ENCODE measurements at places on chromosomes 12 and 14.
A peak's percentile ranks its signal among the peaks of the same experiment; 100 is the strongest.

GRCh38 chr12:114898159-114898558 is 214.2 kb upstream of the TBX3 start:
- no peak for DNase-seq

DNA sequence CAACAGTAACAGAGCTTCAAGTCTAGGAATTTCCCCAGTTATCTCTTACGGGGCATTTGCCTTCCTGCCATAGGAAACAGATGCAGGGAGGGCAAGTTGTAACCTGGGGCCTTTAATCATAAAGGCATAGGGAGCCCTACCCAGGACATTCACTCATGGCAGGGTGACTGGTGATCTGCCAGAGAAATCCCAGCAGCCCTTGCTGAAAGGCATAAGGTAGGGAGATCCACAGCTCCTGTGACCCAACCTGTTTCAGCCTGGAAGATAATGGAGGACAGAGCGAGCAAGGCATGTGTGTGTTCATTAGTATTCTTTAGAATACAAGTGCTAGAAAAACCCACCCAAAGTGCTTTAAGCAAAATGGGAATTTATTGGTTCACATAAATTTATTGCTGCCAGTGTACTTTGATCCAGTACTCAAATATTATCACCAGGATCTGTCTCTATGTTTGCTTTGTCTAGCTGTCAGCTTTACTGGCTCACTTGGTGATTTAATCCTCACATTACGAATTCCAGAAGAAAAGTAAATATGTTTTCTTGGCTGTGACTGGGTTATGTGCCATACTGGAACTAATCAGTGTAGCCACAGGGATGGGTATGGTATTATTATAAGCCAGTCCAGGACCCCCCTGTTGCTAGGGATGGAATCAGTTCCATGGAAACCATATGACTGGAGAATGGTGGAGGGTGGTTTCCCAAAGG is 21.1 kb upstream of the AKAP6 start:
- DNase-seq = no peak

- DNase-seq = no peak
Measured at GRCh38 chr12:105775343-105775742, 363.4 kb downstream of the NUAK1 start.

- no peak for DNase-seq
Measured at GRCh38 chr12:49702676-49703215, 4.5 kb downstream of the FMNL3 start.

- DNase-seq = peak; percentile 80
Measured at GRCh38 chr14:77026930-77027537, 1.5 kb downstream of the IRF2BPL start.

GRCh38 chr12:124010687-124011086 is 37.7 kb downstream of the ZNF664 start:
- no peak for DNase-seq
